ENCODE measurements at places on chromosomes 2 and 18. TPM values are rescaled to one million over a fixed set of nuclear protein-coding genes. Genes with fewer than 3 reads are reported as not detected.

- no peak overlapping the region for H3K4me3 ChIP-seq
- H3K27ac ChIP-seq = no peak overlapping the region
- no peaks in the 10 kb centered on the region for H3K36me3 ChIP-seq
- DNase-seq = no peak
- no peaks in the 10 kb centered on the region for H3K4me1 ChIP-seq
These were observed 39.9 kb upstream of the COBLL1 start for GRCh38 chr2:164881524-164881923.

DNA sequence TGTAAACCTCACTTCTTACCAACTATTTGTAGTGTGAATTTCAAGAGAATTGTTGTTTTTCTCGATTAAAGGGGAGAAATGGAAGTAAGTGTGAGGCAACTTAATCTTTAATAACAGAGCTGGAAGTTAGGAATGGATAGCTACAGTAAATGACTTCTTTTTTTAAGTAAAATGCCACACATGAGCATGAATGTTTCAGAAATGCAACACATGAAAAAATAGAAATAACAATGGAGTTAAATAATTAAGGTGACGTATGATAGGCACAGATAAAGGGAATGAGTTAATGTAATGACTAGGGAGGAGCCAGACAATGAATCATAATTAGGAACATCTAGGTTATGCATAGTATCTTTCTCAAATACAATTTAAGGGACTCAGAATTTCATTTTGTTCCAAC, 3.4 kb downstream of the REL start:
- H3K4me3 ChIP-seq = no peak overlapping the region
- peaks cover 31% of the 10 kb centered on the region for H3K4me1 ChIP-seq
- H3K27me3 ChIP-seq = peaks cover 28% of the 10 kb centered on the region
- H3K36me3 ChIP-seq = no peaks in the 10 kb centered on the region
- H3K27ac ChIP-seq = no peak overlapping the region

DNA sequence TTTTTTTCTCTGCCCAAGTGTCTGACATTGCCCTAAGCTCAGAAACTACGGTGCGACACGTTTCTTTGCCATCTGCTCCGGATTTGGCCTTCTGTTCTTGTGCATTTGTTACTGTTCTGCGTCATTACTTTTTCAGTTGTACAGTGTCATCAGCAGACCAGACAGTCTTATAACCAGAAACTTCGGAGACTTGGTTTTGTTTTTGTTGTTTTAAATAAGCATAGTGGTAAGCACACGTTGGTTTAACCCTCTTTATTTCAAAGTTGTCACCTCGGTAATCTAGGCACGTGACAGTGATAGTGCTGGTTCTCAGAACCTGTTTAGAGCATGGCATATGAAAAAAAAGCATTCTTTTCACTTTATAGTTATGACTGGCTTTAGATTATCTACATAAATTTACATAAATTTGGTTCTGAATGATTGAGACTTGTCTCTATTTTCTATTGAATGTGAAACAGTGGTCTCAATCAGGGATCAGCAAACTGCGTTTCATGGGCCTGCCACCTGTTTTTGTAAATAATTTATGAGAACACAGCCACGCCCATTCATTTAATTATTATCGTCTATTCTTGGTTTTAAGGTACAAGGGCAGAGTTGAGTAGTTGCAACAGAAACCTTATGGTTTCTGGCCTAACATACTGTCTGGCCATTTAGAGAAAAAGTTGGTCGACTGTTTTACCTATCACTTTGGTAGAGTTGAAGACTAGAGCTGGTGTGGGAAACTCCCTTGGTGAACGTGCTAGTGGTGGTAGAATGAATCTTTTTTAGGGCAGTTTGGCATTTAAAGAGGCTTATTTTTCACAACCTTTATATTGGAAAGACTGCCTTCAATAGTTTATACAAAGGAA, 106.5 kb downstream of the ZNF532 start:
- H3K36me3 ChIP-seq = peaks cover 16% of the 10 kb centered on the region
- H3K27ac ChIP-seq = peak overlapping the region; percentile 56
- no peaks in the 10 kb centered on the region for H3K27me3 ChIP-seq
- DNase-seq = no peak
- peaks cover 26% of the 10 kb centered on the region for H3K4me1 ChIP-seq
- H3K4me3 ChIP-seq = no peak overlapping the region

DNA sequence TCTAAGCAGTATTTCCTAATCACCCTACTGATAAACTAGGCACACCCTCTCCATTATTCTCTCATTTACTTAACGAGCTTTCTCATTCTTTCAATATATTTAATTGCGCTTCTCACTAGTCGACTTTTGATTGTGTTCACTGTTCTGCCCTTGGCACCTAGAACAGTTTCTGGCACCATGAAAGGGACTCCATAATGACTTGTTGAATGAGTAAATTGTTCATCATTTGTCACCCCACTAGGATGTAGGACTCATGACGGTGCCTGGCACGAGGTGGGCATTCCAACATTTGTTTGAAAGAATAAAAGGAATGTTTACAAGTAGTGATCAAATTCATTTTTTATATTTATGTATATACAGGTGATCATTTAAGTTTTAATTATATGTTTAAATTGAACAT, 123.7 kb downstream of the DIS3L2 start:
- 0 out of 2 replicates have a peak, but pooled peaks cover 4% of the 10 kb centered on the region for H3K36me3 ChIP-seq
- H3K4me1 ChIP-seq = no peaks in the 10 kb centered on the region
- H3K27ac ChIP-seq = no peak overlapping the region

GRCh38 chr2:116153729-116154128, 1660.8 kb upstream of the DDX18 start:
- H3K4me3 ChIP-seq = no peak overlapping the region
- H3K4me1 ChIP-seq = no peaks in the 10 kb centered on the region
- DNase-seq = no peak
- peaks cover 50% of the 10 kb centered on the region for H3K27me3 ChIP-seq
- H3K27ac ChIP-seq = no peak overlapping the region
- H3K36me3 ChIP-seq = no peaks in the 10 kb centered on the region

- peaks cover 45% of the 10 kb centered on the region for H3K4me1 ChIP-seq
- DNase-seq = no peak
- H3K36me3 ChIP-seq = no peaks in the 10 kb centered on the region
- H3K4me3 ChIP-seq = no peak overlapping the region
- peaks cover 11% of the 10 kb centered on the region for H3K27me3 ChIP-seq
- H3K27ac ChIP-seq = no peak overlapping the region
These were observed 6.2 kb downstream of the PKDCC start for GRCh38 chr2:42053791-42054701.

GRCh38 chr2:201653221-201653620, 9.9 kb upstream of the TMEM237 start:
- no peak overlapping the region for H3K27ac ChIP-seq
- no peak overlapping the region for H3K4me3 ChIP-seq
- H3K4me1 ChIP-seq = no peaks in the 10 kb centered on the region
- H3K27me3 ChIP-seq = no peaks in the 10 kb centered on the region

- H3K27me3 ChIP-seq = no peaks in the 10 kb centered on the region
- H3K4me1 ChIP-seq = no peaks in the 10 kb centered on the region
- H3K4me3 ChIP-seq = no peak overlapping the region
- H3K36me3 ChIP-seq = no peaks in the 10 kb centered on the region
These were observed 117.3 kb downstream of the CTIF start for GRCh38 chr18:48656176-48656575.

DNA sequence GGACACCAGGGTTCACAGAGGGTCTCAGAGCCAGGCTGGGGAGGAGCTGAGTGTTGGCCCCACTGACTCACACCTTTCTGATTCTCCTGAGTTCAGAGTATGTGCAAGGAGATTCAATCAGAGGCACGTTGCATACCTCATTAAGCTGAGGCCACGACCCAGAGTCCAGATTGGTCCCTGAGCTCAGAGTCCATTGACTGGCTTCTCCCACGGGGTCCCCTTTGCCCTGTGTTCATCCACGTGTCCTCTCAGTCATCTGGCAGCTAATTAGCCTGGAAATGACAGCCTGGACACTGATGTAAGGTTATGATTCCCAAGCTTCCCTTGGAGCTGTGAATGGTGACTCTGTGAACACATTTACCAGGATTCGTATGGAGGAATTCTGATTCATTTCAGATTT, 267.2 kb downstream of the SH3BP4 start:
- H3K4me3 ChIP-seq = no peak overlapping the region
- no peak overlapping the region for H3K27ac ChIP-seq

GRCh38 chr2:152395103-152395502, 60.1 kb downstream of the FMNL2 start:
- no peak overlapping the region for H3K4me3 ChIP-seq
- H3K4me1 ChIP-seq = peaks cover 51% of the 10 kb centered on the region
- no peak for DNase-seq
- no peaks in the 10 kb centered on the region for H3K27me3 ChIP-seq

DNA sequence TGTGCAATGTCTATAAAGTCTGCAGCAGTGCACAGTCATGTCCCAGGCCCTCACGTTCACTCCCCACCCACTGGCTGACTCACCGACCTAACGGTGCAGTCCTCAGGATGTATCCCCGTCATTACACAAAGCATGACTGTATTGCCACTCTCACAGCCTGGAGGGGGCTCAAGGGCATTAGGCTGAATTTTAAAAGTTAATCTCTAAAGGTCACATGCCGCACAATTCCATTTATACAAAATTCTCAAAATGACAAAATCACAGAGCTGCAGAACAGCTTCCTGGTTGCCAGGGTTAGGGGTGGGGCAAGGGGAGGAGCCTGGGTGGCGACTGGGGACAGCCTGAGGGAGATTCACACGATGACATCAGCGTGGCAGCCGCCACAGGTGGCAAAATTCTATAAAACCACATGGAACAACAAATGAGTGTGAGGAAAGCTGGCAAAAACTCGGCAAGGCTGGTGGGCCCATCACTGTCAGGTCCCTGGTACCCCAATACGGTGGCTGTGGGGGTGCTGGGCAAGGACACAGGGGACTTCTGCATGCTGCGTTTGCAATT, 97.6 kb downstream of the NDUFA10 start:
- H3K36me3 ChIP-seq = no peaks in the 10 kb centered on the region
- H3K4me3 ChIP-seq = no peak overlapping the region
- no peaks in the 10 kb centered on the region for H3K4me1 ChIP-seq
- DNase-seq = no peak
- no peak overlapping the region for H3K27ac ChIP-seq

DNA sequence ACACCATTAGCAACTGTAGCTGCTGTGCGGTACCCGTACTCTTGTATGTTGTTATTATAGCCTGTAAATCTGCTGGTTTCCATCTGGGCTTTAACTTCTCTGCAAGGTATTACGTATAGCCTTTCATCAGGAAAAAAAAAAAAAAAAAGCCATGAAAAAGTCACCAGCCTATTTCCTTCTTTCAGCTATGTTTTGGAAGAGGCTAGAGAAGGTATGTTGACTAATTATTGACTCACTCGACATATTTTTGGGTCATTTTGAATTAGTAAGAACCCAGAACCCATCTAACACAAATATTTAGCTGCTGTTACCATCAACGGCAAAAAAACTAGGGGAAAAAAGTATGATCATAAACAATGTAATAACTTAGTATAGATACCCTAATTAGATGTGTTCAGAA, 1395.6 kb downstream of the SUCLG1 start:
- DNase-seq = no peak
- H3K27me3 ChIP-seq = no peaks in the 10 kb centered on the region
- H3K36me3 ChIP-seq = peaks cover 11% of the 10 kb centered on the region
- H3K4me1 ChIP-seq = no peaks in the 10 kb centered on the region
- no peak overlapping the region for H3K4me3 ChIP-seq
- H3K27ac ChIP-seq = no peak overlapping the region

GRCh38 chr2:226862623-226863022, 26.8 kb downstream of the RHBDD1 start:
- H3K27ac ChIP-seq = no peak overlapping the region
- H3K27me3 ChIP-seq = no peaks in the 10 kb centered on the region
- peaks cover 19% of the 10 kb centered on the region for H3K4me1 ChIP-seq
- no peak for DNase-seq

DNA sequence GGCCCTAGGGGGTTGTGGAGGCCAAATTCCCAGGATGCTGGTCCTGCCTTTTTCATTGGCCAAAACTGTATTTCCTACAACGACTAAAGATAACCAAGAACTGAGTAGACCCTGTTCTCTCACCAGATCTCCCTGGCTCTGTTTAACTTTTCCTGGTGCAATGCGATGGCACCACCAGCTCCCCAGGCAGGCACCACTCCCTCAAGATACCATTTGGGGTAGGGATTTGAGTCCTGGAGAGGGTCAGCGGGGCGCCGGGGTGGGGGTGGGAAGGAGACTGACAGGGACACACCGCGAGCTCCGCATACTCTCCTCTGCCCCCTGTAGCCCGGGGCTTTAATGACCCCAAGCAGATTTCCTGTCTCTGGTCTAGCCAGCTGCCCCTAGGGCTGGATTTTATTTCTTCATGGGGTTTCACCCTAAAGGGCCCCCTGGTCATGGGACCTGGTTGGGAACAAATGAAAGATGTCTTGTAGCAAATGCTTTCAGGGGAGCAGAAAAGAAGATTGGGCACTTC, 7.3 kb downstream of the SIX2 start:
- H3K27ac ChIP-seq = no peak overlapping the region
- H3K36me3 ChIP-seq = no peaks in the 10 kb centered on the region
- peaks cover 32% of the 10 kb centered on the region for H3K4me1 ChIP-seq
- peak overlapping the region; percentile 59 for H3K4me3 ChIP-seq

- H3K36me3 ChIP-seq = no peaks in the 10 kb centered on the region
- no peak overlapping the region for H3K4me3 ChIP-seq
- no peak overlapping the region for H3K27ac ChIP-seq
- H3K4me1 ChIP-seq = no peaks in the 10 kb centered on the region
These were observed 64.0 kb downstream of the RALBP1 start for GRCh38 chr18:9539283-9539682.

- H3K36me3 ChIP-seq = no peaks in the 10 kb centered on the region
- no peak overlapping the region for H3K27ac ChIP-seq
- H3K27me3 ChIP-seq = no peaks in the 10 kb centered on the region
- no peak for DNase-seq
These were observed 5.5 kb downstream of the COL6A3 start for GRCh38 chr2:237408335-237409000.

- H3K27ac ChIP-seq = no peak overlapping the region
- H3K27me3 ChIP-seq = no peaks in the 10 kb centered on the region
- no peak overlapping the region for H3K4me3 ChIP-seq
- no peaks in the 10 kb centered on the region for H3K36me3 ChIP-seq
These were observed 143.4 kb downstream of the CAPN13 start for GRCh38 chr2:30663806-30664205.

DNA sequence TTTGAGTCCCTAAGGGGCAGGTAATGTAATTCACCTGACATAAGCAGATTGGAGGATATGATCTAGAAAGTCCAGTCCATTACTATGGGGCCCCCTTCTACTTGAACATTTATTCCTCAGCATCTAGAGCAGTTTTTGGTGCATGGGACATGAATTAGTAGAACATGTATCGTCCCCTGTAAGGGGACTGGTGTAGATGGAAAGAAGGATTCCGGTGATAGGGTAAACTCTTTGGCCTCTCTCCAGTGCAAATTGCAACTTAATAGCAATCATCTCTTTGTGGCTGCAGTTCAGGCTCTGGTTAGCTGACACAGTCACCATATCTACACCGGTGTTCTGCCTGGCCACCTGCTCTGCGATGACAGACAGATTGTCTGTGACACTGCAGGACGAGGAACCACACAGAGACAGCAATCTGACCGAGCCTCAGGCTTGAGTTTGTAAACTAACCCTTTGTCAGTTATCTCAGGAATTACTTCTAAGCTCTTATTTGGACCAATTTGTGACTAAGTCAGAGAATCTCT, 6.4 kb upstream of the SLC8A1 start:
- no peak overlapping the region for H3K27ac ChIP-seq
- H3K27me3 ChIP-seq = peaks cover 7% of the 10 kb centered on the region
- H3K4me3 ChIP-seq = no peak overlapping the region

GRCh38 chr2:224802407-224802806, 86.2 kb upstream of the CCDC195 start:
- no peak overlapping the region for H3K4me3 ChIP-seq
- no peak overlapping the region for H3K27ac ChIP-seq
- no peaks in the 10 kb centered on the region for H3K36me3 ChIP-seq
- H3K4me1 ChIP-seq = no peaks in the 10 kb centered on the region
- DNase-seq = no peak
- H3K27me3 ChIP-seq = no peaks in the 10 kb centered on the region

Gene SDC1
- total RNA-seq = 43.0 TPM

Gene TEKT4
- not detected for total RNA-seq

Gene INHBB
- 0.16 TPM for total RNA-seq

Gene DSG1
- total RNA-seq = not detected

Gene DPP4
- 4.1 TPM for total RNA-seq
